ENCODE measurements at places on chromosomes 16 and 17. TPM values are rescaled to one million over a fixed set of nuclear protein-coding genes. Genes with fewer than 3 reads are reported as not detected.

The HOXB9 gene
- total RNA-seq: 2.0 TPM

DNA sequence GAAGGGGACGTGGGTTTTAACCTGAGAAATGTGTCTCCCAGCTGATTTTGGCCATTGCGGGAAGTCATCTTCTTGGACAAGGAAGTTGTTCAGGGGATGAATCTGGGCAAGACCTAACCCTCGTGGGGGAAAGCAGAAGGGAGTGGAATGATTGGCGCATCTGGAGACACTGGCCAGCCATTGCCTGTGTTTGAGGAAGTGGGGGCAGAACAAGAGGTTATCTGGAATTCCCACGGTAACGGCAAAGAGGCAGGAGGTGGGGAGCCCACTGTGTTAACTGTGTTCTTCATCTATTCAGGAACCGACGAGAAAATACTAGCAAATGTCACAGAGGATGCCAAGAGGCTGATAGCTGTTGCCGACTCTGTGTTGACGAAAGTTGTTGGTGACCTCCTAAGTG is 66.9 kb downstream of the RNF213 start:
- DNase-seq: no peak

- no peak for DNase-seq
Measured at GRCh38 chr17:34397265-34397664, 34.2 kb upstream of the CCL1 start.

DNA sequence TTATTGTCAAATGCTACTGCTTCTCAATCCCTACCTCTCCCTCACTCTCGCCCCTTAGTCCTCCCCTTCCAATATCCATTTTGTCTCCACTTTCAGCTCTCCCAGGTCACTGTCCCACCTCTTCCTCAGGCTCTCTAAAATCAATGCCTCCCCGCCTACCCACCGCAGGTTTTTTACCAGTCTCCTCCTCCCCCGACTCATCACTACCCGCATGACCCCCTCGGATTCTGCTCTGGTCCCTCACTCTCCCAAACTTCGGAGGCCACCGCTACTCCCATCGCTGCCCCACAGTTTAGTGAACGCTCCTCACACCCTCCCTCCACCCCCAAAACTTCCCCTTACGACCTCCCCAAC is 513 bp downstream of the CRLF3 start:
- peak; percentile 30 for DNase-seq

DNA sequence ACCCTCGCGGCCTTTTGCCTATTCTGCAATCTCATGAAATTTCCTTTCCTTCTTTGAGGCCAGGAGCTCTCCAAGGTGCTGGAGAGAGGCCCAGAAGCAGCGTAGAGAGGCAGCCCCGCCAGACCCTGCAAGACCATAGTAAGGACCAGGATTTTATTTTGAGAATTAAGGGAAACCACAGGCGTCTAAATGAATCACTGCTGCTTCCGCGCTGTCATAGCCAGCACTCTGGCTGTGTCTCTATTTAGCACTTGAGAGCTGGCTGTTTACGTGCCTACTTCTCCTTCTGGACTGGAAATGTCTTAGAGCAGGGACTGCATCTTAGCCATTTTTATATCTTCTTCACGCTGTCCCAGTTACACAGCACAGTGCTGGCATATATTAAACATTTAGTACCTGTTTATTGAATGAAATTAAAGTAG is 37.6 kb upstream of the PIRT start:
- DNase-seq: no peak

The GNGT2 gene
- total RNA-seq: 24.0 TPM

GRCh38 chr17:63066158-63066813 is 100.3 kb downstream of the TANC2 start:
- no peak for DNase-seq

GRCh38 chr17:20852990-20853370 is 189.8 kb downstream of the USP22 start:
- DNase-seq: no peak

DNA sequence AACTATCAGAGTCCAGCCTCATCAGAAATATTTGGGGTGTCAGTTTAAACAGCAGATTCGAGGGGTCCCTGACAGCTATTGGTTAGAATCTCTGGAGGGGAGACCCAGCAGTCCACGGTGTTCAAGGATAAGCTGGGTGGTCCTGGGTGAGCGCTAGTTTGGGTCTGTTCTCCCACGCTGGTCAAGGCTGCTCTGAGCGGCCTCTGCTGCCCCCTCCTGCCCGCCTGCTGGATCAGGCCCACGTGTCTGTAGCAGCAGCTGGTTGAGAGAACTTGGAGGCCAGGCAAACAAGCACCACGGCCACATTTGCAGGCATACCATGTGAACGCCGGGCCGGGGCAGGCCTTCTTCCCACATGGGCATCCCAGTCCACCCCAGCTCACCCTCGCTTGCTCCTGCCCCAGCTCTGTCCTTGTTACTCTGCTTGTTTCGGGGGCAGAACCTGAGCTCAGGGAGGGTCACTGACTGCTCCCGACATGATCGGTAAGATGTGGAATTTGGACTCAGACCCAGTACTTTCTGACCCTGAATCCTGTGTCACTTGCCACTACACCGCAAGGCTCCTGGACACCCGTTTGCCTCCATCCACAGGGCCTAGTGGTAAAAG is 7.4 kb downstream of the FOXF1 start:
- DNase-seq: peak; percentile 39

- DNase-seq: no peak
Measured at GRCh38 chr16:83137326-83137781, 510.6 kb downstream of the CDH13 start.

DNA sequence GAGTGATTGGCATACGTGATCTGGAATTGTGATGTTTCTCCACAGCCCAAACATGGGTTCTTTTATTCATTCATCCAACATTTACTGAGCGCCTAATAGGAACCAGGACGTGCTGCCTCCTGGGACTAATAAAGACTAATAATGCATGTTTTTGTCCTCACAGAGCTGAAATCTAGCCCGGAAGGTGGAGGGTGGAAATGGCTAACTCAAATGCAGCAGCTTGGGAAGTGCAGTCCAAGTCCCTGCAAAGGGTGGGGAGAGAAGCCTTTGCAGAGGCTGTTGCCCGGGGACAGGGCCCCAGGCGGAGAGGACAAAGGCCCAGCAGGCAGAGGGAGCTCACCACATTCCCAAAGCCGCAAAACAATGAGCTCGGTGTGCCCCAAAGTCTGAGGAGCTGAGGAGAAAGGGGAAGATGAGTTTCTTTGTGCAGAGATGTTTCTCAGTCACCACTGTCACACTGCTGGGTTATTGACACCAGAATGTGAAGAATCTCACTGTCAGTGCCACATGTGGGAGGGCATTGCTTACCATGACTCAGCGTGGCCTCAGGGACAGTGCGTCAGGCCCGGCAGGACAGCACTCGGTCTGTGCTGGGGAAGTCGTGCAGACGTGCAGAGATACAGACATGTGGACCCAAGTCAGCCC is 118.2 kb upstream of the CHMP6 start:
- DNase-seq: no peak

All from CD8-positive, alpha-beta memory T cell (primary cell).